ENCODE measurements at places on chromosomes 3 and 15.

DNA sequence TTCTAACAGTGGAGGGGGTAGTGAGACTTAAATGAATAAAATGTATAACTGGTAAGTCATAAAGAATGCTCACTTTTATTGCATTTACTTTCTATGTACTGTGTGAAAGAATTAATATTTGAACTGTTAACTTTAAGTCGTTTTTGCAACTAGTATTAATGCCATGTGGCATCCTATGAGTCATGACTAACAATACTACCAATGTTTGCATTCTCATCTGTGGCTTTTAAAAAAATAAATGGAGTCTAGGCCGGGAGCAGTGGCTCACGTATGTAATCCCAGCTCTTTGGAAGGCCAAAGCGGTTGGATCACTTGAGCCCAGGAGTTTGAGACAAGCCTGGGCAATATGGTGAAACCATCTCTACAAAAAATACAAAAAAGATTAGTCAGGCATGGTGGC, 5.2 kb downstream of the C3orf49 start:
- DNase-seq: no peak

GRCh38 chr3:169764312-169764881, 463 bp downstream of the TERC start:
- DNase-seq: no peak

- no peak for DNase-seq
These were observed 56.0 kb downstream of the ATP2B2 start for GRCh38 chr3:10449436-10449835.

- DNase-seq: no peak
These were observed 17.4 kb downstream of the PTPRG start for GRCh38 chr3:61578667-61579367.

DNA sequence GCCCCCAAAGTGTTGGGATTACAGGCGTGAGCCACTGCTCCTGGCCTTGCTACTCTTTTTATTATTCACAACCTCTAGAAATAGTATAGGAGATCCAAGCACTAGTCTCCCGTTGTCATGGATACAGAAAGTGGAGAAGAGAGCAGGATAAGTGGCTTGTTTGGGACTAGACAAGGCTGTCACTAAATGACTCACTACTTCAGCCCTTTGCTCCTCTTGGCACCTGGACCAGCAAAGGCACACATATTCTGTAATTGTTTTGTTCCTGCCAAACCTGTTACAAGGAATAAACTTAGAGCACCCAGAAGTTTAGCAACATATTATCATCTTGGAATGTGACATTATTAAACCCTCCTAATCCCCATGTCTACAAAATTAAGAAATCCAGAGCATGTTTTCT, 427.2 kb upstream of the THBS1 start:
- DNase-seq: no peak

- DNase-seq: no peak
These were observed 3.7 kb downstream of the HHATL start for GRCh38 chr3:42698911-42699230.

DNA sequence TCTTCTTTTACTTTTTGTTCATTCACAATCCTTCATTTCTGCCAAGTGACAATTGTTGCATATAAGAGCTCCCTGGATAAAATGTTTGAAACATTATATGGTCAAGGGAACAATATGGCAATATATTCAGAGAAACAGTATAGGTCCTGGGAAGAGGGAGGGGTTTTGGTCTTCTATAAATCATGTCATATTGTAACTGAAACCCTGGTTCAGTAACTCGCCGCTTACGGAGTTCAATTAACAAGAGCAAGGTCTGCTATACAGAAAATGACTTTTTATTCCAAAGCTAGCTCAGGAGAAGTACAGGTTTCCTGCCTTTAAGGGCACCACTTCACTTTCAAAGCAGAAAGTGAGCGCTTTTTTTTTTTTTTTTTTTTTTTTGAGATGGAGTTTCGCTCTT, 522.1 kb upstream of the TGFBR2 start:
- no peak for DNase-seq

GRCh38 chr3:181709537-181710279, 2.0 kb upstream of the SOX2 start:
- no peak for DNase-seq

Measured in BJ (cell line).